ENCODE measurements at places on chromosomes 1 and 21. TPM values are rescaled to one million over a fixed set of nuclear protein-coding genes. Genes with fewer than 3 reads are reported as not detected.

The KCNJ15 gene
- total RNA-seq = 0.17 TPM

The DCDC2B gene
- not detected for total RNA-seq

The SPATA6 gene
- total RNA-seq = 1.9 TPM

The EPHX1 gene
- 3.0 TPM for total RNA-seq

The PEAR1 gene
- 0.36 TPM for total RNA-seq
